ENCODE measurements at places on chromosomes 12 and 14.

DNA sequence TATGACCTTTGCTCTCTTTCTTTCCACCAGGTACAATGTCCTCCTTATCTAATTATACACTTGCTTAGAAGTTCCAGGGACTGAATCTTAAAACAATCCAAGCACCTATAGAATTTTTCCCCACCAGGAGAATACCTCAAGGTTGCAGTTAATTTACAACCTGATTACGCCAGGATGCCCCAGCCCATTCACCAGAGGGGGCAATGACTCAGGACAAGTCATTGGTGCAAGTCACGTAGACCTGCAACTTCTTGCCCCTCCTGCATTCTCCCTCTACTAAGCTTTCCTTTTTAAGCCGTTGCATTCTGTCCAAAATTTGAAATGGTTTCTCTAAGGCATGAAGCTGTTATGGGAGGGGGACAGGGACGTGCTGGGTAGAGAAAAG is 111.1 kb upstream of the SCAF11 start:
- no peak for DNase-seq

DNA sequence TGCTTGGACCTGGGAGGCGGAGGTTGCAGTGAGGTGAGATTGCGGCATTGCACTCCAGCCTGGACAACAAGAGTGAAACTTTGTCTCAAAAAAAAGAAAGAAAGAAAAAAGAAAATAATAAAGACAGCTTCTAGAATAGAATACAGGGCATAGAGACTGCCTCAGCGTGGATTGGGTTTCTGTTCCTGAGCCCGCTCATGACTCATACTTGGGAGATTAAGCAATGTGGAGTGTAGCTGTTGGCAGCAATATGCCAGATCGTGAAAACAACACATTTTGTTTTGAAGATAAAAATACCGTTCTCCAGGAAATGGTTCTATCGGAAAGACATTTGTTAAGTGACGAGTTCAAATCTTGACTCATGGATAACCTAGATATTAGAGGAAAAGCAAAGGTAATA is 67.2 kb downstream of the GLT1D1 start:
- DNase-seq: peak; percentile 66

GRCh38 chr14:79274641-79275291 is 936.5 kb downstream of the DIO2 start:
- no peak for DNase-seq

DNA sequence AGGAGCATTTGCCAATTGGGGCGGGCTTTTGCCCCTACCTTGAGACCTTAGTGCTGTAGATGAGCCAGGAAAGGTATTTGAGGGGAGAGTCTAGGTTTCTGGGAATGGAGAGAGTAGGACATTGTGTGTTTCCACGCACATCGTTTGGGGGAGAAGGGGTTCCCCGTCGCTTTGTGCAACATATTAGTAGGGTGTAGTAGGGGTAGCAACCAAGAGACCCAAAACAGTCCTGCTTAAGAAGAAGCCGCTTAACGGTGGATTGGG is 694 bp upstream of the PTGES3 start:
- DNase-seq: no peak
